ENCODE measurements at places on chromosomes 2 and 18.

DNA sequence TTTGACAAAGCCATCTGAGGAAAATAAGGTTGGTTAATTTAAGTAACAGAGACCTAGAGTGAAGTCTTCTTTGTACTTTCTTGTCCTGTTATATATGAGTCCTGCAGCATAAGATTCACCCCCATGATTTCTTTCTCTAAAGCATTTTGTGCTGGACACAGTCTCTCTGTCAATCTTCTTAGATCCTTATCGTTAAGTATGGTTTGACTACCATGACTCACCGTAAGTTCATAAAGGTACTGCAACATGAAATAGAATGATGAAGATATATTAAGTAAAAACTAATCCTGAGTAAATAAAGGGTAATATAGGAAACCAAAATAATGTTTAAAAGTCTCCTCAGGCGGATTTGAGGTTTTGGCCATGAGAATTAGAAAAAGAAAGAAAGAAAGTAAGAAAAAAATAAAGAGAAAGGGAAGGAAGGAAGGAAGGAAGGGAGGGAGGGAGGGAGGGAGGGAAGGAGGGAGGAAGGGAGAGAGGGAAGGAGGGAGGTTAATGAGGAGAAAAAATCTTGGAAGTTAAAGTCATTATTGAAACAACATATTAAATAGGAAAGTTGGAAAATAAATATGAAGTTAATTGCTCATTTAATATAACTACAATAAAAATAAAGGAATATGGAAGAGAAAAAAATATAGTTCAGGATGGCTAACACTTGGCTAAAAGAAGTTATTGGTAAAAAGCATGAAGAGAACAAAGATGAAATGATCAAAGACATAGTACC, 980.3 kb upstream of the CDH2 start:
- DNase-seq = no peak

DNA sequence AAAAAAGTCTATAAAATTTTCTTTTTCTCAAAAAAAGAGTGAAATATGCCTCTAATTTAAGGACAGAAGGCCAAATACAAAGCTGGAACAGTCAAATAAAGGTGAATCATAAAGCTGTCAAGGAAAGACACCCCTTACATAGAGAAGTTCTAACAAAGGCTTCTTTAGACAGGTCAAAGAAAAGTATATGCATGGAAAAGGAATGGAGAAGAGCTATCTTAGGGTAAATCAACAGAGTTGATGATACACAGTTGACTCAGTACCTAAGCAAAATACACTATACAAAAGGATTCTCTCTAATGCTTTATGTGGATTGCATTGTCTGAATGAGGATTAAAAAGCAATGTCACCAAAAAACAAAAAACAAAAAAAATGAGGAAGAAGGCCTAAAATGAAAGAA, 214.8 kb downstream of the TXNL1 start:
- DNase-seq = no peak

DNA sequence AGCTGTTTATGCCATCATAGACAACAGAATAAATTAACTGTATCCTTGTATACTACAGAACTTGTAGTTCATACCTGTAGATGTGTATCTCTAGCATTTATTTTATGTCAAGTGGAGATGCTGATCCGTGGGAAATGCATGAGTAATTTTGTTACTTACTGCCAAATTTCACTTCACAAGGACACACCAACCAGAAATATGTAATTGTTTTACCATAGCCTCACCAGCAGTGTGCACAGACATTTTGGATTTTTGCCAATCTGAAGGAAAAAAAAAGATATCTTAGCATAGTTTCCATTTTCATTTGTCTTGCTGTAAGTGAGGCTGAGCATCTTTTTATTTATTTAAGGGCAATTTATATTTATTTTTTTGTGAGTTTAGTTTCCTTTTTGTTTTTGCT, 265.1 kb upstream of the OSR1 start:
- peak; percentile 10 for DNase-seq

- DNase-seq = no peak
These were observed 54.0 kb downstream of the PELI1 start for GRCh38 chr2:64090264-64090663.

DNA sequence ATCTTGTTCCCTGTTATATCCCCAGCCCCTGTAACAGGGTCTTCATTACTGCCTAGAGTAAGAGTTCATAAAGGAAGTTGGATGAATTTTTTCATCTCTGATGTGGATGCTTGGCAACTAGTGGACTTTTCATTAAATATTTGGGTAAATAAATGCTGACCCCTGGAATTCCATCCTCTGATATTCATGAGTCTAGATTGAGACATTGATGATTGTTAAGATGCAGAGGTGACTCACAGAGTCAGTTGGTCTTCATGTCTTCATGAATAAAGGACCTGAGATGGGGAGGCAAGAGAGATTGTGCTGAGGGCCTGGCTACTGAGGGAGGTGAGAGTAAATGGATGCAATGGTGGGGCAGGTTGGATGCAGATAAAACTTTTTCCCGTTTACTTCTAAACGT, 132.7 kb upstream of the NT5C1B start:
- DNase-seq = no peak

- no peak for DNase-seq
These were observed 222.7 kb downstream of the CDH2 start for GRCh38 chr18:27954226-27954625.

GRCh38 chr2:160747501-160748170, 254.0 kb upstream of the RBMS1 start:
- DNase-seq = peak; percentile 78

DNA sequence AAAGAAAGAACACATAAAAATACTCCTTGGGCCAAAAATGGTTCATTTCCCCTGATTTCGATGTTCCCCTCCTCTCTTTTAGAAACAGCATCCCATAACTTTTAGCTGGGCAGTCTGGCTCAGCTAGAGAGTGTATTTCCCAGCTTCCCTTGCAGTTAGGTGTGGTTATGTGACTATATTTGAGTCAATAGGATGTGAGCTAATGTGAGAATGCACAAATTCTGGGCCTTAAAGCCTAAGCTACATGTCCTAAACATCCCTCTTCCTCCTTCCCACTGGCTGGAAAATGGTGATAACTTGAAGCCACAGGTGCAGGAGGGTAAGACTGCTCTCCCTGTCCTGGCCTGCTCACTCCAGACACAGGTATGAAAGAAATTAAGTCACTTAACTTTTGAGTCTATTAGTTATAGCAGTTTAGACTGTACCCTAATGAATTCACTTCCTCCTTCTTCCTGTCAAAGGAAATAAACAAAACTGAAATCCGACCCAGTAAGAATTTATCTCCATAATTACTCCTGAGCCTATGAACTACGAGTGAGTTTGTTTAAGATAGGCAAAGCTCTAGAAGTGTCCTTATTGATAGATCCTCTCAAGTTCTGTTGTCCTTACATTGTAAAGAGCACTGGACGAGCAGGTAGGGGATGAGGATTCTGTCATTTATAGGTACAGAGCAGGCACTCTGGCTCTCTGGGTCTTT, 177.6 kb downstream of the MTX2 start:
- DNase-seq = no peak

Data from AG08395 (cell line).